ENCODE measurements at places on chromosomes 16 and 17.

- no peak for DNase-seq
Observed at GRCh38 chr16:48632137-48632774, 22.3 kb upstream of the N4BP1 start.

DNA sequence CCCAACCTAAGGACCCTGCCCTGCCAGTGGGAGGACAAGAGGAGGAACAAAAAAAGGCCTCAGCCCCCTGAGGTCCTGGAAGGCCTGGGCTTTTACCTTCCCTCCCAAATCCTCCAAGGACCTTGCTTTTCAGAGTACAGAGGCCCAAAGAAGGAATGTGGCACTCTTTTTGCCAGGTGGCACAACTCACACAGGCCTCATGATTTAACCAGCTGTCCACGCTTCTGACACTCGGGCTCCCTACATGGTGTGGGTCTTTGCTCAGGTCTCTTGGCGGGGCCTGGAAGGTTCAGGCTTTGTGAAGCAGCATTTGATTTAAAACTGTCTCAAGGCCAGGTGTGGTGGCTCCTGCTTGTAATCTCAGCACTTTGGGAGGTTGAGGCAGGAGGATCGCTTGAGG is 120.6 kb downstream of the ABCC6 start:
- no peak for DNase-seq

GRCh38 chr16:63578791-63579190 is 1542.6 kb upstream of the CDH8 start:
- no peak for DNase-seq

GRCh38 chr16:79287424-79287917 is 313.1 kb downstream of the MAF start:
- DNase-seq = no peak

GRCh38 chr16:31196324-31197088 is 6.1 kb downstream of the PYCARD start:
- DNase-seq = no peak

GRCh38 chr16:22232277-22233036 is 26.4 kb downstream of the EEF2K start:
- no peak for DNase-seq
